ENCODE measurements at places on chromosomes 3 and 15. TPM values are rescaled to one million over a fixed set of nuclear protein-coding genes. Genes with fewer than 3 reads are reported as not detected.

The NR1I2 gene
- total RNA-seq, result not detected

The SCAP gene
- 52.6 TPM for total RNA-seq

The ANKUB1 gene
- total RNA-seq, result not detected

The C3orf22 gene
- not detected for total RNA-seq

The UTS2B gene
- 0.89 TPM for total RNA-seq

The RTF1 gene
- 14.4 TPM for total RNA-seq
